ENCODE measurements at places on chromosomes 1 and 21.

GRCh38 chr1:228370941-228371740 is 35.5 kb downstream of the TRIM11 start:
- no peak for DNase-seq

- DNase-seq: no peak
These were observed 38.0 kb upstream of the HLX start for GRCh38 chr1:220841293-220841692.

- DNase-seq: no peak
These were observed 496.9 kb upstream of the LRRC7 start for GRCh38 chr1:69070660-69071373.

GRCh38 chr1:38088366-38088765 is 41.8 kb upstream of the POU3F1 start:
- no peak for DNase-seq

DNA sequence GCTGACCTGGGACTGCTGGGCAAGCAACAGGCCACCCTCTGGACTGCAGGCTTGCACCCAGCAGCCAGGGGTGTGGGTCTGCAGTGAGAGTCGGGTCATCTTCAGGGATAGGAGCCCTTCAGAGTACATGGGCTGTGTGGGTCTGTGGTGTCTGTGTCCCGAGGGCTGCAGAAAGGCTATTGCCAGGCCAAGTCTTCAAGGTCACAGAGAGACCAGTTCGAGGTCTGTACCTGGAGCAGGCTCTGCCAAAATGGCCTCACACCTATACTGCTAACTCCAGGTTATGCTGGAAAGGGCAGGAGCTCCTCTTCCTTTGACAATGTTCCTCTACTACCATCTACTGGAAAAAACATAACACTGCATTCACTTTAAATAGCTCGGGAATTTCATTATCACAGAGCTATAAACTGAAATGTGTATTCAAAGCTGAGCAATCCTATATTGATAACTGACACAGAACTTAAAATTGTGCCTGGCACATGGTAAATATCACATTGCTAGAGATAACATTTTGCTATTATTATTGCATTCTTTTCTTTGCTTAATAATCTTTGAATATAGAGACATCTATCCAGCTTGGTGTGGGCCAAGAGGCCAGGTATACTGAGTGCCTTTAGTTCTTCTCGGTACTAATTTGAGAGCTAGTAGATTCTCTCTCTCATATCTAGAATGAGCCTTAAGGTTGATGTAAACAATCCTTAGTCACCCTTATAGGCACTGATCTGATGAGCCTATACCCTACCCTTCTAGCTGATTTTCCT is 6.9 kb upstream of the DNAH14 start:
- peak; percentile 27 for DNase-seq

- no peak for DNase-seq
These were observed 12.7 kb upstream of the AK2 start for GRCh38 chr1:33049371-33049770.

DNA sequence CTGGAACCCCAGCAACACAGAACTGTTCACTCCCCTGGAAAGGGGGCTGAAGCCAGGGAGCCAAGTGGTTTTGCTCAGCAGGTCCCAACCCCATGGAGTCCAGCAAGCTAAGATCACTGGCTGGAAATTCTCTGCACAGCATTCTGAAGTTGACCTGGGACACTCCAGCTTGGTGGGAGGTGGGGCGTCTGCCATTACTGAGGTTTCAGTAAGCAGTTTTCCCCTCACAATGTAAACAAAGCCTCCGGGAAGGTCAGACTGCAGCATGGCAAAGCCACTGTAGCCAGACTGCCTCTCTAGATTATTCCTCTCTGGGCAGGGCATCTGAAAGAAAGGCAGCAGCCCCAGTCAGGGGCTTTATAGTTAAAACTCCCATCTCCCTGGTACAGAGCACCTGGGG is 59.7 kb downstream of the INKA2 start:
- DNase-seq: no peak

DNA sequence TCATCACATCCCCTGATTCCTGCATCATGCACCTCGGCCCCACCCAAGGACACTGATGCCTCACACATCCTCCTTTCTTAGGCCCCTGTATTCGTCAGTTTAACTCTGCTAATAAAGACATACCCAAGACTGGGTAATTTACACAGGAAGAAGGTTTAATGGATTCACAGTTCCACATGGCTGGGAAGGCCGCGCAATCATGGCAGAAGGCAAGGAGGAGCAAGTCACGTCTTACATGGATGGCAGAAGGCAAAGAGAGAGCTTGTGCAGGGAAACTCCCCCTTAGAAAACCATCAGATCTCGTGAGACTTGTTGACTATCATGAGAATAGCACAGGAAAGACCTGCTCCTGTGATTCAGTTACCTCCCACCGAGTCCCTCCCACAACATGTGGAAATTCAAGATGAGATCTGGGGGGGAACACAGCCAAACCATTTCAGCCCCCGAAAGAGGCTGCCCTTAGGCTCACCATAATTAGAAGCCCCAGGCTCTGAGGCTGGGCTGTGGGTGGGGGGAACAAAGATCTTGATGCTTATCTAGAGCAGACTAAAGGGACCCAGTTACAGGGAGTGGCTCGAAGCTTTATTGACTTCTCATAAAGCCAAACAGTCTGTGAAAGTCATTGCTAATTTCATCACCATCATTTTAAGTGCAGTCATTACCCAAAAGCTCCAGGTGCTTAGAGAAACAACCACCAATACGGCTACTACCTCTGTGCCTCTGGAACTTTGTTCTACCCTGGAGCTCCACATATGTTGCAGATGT is 181.5 kb downstream of the MATN1 start:
- no peak for DNase-seq

DNA sequence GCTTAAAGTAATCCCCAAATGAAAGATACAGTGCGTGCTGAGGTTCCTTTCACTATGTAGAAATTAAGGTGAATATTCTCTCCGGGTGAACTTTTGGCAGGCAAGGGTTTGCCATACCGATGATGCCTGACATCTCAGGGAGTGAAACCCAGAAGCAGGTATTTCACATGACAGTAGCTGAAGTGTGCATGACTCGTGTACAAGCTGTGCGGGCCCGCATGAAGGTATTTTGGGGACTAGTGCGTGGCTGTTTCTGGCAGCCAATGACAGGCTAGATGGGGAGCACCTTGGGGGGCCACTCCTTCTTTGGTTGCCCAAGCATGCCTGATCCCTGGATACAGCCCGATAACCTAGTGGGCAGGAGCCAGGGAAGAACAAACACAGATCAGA is 569.0 kb downstream of the SMYD3 start:
- DNase-seq: no peak

DNA sequence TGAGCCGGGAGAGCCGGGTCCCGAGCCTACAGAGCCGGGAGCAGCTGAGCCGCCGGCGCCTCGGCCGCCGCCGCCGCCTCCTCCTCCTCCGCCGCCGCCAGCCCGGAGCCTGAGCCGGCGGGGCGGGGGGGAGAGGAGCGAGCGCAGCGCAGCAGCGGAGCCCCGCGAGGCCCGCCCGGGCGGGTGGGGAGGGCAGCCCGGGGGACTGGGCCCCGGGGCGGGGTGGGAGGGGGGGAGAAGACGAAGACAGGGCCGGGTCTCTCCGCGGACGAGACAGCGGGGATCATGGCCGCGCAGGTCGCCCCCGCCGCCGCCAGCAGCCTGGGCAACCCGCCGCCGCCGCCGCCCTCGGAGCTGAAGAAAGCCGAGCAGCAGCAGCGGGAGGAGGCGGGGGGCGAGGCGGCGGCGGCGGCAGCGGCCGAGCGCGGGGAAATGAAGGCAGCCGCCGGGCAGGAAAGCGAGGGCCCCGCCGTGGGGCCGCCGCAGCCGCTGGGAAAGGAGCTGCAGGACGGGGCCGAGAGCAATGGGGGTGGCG is 371 bp downstream of the ARID1A start:
- DNase-seq: no peak

DNA sequence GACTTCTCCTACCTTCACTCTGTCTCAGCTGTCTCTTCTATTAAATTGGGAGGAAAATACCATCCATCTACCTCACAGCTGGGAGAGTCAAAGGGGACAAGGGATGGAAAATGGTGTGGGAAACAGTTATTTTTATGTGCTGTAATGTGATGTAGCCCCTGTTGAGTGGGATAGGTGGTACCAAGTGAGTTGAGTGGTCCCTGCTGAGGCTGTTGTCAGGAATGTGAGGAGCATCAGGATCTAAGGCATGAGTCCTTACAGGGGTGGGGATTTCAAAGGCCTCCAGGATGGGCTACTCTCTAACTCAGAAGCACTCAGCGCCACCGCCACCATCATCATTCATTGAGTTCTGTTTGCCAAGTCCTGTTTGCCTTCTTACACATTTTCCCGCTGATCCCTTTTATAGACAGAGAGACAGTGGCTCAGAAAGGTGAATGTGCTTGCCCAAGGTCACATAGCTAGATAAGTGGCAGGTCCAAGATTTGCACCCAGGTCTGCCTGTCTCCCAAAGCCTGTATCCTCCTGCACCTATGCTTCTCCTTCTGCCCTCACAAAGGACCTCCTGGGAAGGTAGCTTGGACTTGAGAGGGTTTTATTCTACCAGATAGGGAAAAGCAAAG is 4.6 kb upstream of the ID3 start:
- DNase-seq: no peak

GRCh38 chr1:218383681-218384080 is 38.5 kb downstream of the TGFB2 start:
- no peak for DNase-seq

- no peak for DNase-seq
These were observed 72.8 kb upstream of the HNRNPU start for GRCh38 chr1:244937099-244937498.

DNA sequence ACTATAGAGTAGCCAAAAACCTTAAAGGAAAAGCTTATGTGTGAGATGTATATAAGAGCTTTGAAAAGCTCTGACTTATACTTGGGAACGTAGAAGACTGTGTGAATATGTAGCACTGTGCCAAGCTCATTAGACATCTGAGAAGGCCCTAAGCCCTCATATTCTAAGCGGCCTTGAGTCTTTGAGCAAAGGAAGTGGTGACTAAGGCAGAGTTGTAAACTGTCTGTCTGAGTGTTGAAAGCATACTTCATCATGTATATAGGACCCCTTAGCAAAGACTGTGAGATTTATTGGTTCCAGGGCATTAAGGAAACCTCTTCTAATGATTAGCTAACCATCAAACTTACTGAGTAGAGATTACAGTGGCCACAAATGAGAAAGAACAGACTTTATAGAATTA is 153.3 kb upstream of the LYPLAL1 start:
- DNase-seq: no peak

GRCh38 chr1:244212797-244213475 is 161.9 kb downstream of the ZBTB18 start:
- no peak for DNase-seq

DNA sequence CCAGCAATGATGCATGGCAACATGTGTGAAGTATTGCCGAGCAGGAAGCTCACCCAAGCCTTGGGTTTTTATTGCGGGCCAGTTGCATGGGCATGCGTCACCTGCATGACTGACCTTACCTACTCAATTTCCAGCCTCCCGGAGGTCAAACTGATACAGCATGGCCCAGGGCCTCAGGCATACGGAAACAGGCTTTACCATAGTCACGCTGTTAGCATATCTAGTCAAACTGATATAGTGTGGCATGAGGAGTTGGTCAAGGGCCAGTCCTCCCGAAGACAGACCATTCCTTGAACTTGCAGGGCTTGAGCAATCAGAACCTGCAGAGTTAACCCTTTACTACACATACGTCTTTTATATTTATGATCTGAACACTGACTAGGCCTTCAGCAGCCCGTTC is 6.4 kb upstream of the DUSP12 start:
- no peak for DNase-seq

- DNase-seq: no peak
These were observed 189.6 kb downstream of the PLPP3 start for GRCh38 chr1:56389813-56390212.

DNA sequence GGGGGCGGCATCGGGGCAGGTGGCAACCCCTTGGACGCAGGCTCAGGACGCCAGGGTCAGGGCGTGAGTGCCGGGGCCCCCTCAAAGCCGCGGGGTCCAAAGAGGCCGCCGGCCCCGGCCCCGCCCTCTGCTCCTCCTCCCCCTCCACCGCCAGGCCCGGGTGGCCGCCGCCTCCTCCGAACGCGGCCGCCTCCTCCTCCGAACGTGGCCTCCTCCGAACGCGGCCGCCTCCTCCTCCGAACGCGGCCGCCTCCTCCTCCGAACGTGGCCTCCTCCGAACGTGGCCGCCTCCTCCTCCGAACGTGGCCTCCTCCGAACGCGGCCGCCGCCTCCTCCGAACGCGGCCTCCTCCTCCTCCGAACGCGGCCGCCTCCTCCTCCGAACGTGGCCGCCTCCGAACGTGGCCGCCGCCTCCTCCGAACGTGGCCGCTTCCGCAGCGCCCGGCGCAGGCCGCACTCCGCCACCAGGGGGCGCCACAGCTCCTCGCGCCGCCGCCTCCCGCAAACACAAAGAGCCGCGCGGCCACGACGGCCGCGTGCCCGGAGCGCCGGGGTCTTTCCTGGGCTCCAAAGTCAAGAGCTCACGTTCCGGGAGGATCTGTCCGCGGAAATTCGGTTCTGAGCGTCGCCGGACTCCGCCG is 19.3 kb upstream of the SAMD11 start:
- DNase-seq: no peak

- no peak for DNase-seq
These were observed 661 bp downstream of the PLEKHO1 start for GRCh38 chr1:150150133-150151021.

- DNase-seq: no peak
These were observed 3.5 kb upstream of the KRTAP10-4 start for GRCh38 chr21:44569861-44570517.

DNA sequence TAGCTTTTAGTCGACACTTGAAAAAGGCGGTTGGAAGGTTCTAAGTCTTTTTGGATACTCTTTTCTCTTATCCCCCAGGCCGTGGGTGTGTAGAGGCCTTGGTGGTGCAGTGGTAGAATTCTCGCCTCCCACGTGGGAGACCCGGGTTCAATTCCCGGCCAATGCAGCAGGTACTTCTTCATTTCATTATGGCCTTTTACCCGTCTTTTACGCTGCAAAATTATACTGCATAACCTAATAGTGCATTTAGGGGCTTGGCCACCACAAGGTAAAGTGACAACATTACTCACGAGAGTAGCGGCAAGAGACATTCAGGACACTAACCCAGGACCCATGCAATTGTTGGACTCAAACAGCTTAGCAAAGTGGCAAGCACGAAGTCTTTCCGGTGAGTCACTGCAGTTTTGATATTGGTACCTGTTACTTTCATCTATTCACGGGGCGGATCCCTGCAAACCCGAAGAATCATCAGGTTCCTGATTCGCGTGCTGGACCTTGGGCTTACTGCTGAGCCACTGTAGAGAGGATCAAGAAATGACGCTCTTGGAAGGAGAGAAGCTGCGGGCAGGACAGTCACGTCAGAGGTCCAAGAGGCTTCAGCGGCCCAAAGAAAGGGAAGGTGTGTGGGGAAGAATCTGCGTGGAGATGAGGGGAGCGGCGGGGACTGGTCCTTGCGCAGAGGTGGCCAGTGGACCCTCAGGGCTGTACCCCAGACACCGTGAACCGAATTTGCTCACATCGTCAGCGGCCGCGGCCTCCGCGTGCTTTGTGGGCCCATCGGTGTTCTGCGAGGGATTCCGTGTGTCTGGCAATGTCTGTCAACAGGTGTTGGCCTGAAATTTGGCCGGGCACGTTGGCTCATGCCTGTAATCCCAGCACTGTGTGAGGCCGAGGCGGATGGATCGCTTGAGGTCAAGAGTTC is 12.9 kb upstream of the RNU1-4 start:
- peak; percentile 15 for DNase-seq

Measured in SHP77 treated with DMSO at 0.1 percent for 48 hours (cell line).